Activated CD8-positive, alpha-beta memory T cell treated with anti-CD3 and anti-CD28 coated beads for 1 hour (primary cell): ENCODE measurements at places on chromosomes 7 and 10.

DNA sequence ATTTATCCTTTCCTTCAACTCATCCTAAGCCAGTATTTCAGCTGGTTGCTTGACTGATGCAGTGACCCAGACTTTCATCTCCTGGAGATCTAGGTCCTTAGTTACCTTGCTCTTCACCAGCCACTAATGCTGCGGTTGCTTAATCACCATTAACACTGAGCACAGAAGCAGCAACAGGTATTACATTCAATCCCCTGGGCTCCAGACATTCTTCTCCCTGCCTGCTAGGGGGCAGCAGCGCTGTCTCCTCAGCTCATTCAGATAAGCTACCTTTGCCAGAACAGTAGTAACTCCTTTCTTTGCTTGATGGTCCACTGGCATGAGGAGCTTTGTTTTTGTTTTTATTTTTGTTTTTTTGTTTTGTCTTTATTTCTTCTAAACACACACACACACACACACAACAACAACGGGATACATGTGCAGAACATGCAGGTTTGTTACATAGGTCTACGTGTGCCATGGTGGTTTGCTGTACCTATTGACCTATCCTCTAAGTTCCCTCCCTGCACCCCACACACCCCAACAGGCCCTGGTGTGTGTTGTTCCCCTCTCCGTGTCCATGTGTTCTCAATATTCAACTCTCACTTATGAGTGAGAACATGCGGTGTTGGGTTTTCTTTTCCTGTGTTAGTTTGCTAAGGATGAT lies 1043.2 kb upstream of the C7orf33 start:
- DNase-seq = no peak

GRCh38 chr10:125060826-125061556 lies 99.4 kb downstream of the CTBP2 start:
- DNase-seq = no peak

GRCh38 chr7:19404912-19405329 lies 259.7 kb upstream of the FERD3L start:
- DNase-seq = no peak

- DNase-seq = no peak
Observed at GRCh38 chr10:11616021-11616420, 4.6 kb upstream of the USP6NL start.

GRCh38 chr7:139675127-139676125 lies 102.4 kb downstream of the HIPK2 start:
- no peak for DNase-seq

- no peak for DNase-seq
Observed at GRCh38 chr7:25026156-25026555, 46.2 kb upstream of the OSBPL3 start.

GRCh38 chr10:100987685-100988049 lies 324 bp downstream of the TWNK start:
- DNase-seq = no peak

GRCh38 chr7:120567204-120567603 lies 290.7 kb downstream of the TSPAN12 start:
- no peak for DNase-seq

DNA sequence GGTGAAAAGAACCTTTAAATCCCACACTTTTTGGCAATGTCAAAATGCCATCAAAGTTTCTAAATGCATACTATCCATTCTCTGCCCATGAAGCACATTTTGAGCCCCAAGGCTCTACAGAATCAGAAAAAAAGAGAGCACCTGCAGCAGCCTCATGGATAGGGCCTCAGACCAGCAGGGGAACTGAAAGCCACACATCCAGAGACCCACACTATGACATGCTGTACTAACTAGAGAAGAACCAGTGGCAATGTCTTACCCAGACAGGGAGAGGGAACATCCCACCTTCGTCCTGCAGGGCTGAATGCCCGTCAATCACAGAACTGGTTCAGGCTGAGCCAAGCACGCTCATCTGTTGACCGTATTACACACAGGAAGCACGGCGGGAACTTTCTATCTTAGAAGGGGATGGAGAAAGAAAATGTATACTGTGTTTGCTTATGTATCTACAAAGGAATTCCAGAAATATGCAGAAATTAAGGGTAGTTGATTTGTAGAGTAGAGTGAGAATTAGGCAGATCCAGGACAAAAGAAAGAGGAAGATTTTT lies 237.2 kb downstream of the GLI3 start:
- DNase-seq = no peak

DNA sequence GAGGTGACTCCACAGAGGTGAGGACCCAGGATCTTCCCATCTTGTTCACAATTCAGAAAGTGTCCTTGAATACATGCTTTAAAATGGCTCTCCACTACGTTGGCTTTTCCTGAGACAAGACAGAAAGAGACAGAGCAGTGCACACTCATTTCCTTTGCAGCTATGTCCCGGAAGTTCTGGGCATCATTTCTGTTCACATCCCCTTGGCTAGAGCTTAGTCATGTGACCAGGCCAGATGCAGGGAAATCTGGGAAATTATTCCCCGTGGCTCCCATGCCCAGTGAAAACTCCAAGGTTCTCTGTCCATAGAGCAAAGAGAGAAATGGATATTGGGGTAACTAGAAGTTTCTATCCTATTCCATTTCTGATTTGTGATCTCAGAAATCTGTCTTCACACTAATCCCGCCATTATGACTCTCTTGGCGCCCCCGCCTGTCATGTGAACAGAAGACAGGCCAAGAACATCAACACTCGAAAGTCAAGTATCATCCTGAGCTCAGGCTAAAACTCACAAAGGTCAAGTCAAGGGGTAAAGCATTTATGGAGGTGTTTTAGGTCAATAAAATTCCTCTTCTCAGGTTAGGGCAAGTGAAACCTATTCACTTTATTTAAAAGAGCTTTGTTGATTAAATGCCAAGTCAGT lies 251.4 kb upstream of the HABP2 start:
- no peak for DNase-seq

- DNase-seq = no peak
Observed at GRCh38 chr10:118966850-118967125, 62.7 kb upstream of the NANOS1 start.

- DNase-seq = no peak
Observed at GRCh38 chr10:132679217-132679595, 106.7 kb downstream of the NKX6-2 start.

- DNase-seq = no peak
Observed at GRCh38 chr10:7133278-7133677, 277.6 kb downstream of the SFMBT2 start.

- no peak for DNase-seq
Observed at GRCh38 chr10:71911296-71911953, 52.8 kb upstream of the CHST3 start.

- DNase-seq = no peak
Observed at GRCh38 chr10:4070921-4071660, 286.1 kb upstream of the KLF6 start.

GRCh38 chr10:79262131-79262530 lies 85.1 kb upstream of the PPIF start:
- DNase-seq = no peak

- DNase-seq = no peak
Observed at GRCh38 chr7:11607686-11608085, 224.3 kb downstream of the THSD7A start.

GRCh38 chr7:29599026-29599425 lies 35.4 kb downstream of the PRR15 start:
- DNase-seq = no peak

- DNase-seq = no peak
Observed at GRCh38 chr7:22694597-22695207, 32.3 kb upstream of the IL6 start.

GRCh38 chr10:84075226-84076046 lies 63.9 kb upstream of the GHITM start:
- no peak for DNase-seq

GRCh38 chr7:42292991-42293521 lies 56.0 kb upstream of the GLI3 start:
- no peak for DNase-seq

GRCh38 chr10:50063100-50063499 lies 4.7 kb upstream of the WASHC2A start:
- no peak for DNase-seq

DNA sequence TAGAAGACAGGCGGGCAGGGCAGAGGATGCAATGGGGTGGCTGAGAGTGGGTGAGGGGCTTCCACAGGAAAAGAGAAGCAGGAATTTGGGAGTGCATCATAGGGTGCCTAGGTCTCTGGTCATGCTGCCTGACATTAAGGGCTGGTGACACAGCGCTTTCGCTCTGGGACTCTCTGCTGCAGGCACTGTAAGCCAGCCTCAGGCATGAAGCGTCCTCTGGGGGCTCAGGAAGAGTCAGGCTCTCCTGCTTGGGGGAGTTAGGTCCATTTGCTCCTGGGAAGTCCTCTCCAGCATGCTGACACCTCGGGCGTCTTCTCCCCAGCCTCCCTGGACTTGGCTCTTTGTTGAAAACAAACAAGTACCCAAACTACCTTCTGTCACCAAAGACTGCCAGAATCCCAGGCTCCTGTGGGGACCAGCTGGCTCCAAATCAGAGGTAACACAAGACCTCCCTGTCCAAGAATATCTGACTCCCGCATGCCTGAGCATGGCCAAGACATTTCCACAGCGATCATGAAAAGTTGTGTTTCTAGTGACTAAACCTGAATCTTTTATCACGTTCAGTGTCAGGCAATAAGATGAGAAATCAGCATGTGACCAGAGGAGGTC lies 55.4 kb downstream of the GPR26 start:
- no peak for DNase-seq

DNA sequence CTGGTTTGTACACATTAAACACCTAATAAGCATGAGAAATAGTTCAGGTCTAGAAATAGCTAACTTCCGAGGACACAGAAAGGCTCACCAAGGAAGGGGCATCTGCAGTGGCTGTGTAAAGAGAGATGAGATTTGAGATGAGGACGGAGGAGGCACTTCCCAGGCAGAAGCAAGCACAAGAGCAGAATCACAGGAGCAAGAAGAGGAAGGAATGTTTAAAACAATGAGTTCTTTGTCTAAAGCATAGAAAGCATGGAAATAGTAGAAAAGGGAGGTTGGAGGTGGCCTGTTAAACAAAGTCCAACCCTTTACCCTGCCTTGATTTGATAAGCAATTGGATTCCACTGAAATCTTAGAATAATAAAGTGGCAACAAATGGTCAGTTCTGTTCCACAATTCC lies 11.6 kb upstream of the PON3 start:
- no peak for DNase-seq

- no peak for DNase-seq
Observed at GRCh38 chr7:92968502-92968901, 132.1 kb upstream of the CDK6 start.

GRCh38 chr7:95669513-95669912 lies 73.2 kb upstream of the PDK4 start:
- DNase-seq = no peak

DNA sequence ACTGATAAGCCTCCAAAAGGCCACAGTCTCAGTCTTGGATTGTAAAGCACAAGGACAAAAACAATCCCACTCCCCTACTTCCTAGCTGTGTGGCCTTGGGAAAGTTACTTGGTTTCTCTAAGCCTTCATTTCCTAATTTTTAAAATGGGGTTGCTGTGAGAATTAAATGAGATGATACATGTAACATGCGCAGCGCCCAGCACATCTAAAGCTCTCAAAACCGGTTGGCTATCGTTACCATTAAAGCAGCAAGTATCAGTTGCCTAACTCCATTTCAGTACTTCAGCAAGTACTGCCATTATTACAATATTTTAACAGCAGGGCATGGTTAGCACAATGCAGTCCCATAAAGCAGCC lies 1.9 kb downstream of the NRCAM start:
- DNase-seq = no peak

- DNase-seq = no peak
Observed at GRCh38 chr10:121838149-121838548, 89.7 kb downstream of the ATE1 start.

DNA sequence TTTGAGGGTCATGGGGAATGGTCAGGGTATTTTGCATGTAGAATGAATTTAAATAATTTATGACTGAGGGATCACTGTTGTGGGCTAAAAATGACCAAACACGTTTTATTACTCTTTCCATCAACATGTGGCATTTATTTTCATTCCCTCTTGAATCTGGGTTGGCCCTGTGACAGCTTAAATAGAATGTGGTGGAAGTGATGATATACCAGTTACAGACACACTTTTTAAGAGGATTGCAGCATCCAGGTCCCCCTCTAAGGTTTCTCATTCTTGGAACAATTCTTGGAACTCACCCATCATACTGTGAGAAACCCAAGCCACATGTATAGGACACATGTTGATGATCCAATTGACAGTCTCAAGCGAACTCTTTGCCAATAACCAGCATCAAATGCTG lies 272.4 kb downstream of the ETV1 start:
- DNase-seq = no peak

DNA sequence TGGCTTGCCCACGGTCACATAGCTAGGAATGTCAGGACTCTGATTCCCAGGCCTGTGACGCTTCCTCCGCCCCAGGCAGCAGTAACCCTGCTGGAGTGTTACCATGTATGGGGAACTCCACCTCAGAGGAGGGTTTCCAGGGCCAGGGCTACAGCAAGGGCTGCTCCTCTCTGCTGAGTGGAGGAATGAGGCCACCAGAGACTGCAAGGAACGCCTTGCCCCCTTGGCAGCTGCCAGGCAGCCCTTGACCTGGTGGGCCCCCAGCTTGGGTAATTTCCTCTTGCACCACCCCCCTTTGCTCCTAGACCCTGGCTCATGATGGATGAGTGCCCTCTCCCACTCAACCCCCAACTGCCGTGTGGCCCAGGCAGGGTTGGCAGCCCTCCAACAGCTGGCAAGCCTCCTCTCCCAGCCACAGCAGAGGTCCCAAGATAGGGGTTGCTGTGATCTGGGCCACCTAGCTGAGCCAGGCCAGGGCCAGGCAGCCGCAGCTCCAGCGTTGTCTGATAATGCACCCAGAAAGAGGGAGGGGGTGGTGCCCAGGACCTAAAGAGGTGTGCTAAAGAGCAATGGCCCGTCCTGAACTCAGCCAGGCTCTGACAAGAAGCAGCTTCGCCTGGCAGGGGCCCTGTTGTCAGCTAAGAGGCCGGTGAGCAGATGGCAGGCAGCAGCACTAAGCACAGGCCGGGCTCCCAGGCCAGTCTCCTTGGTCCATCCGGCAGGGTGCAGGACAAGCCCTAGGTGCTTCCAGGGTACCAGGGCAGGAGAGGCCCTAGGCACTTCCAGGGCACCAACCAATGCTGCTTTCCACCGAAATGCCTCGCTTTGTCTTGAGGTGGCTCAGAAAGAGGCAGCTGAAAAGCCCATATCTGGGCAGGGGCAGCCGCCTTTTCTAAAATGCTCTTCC lies 35.4 kb downstream of the DRGX start:
- no peak for DNase-seq

DNA sequence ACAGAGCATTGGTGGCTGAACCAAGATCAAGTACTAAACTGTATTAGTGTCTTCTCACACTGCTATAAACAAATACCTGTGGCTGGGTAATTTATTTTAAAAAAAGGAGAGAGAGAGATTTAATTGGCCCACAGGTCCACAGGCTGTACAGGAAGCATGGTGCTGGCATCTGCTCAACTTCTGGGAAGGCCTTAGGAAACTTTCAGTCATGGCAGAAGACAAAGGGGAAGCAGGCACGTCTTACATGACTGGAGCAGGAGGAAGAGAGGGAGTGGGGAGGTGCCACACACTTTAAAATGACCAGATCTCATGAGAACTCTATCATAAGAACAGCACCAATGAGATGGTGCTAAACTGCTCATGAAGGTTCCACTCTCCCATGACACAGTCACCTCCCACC lies 95.2 kb upstream of the JCAD start:
- no peak for DNase-seq
